B cell (primary cell): ENCODE measurements at places on chromosomes 12 and 14. TPM values are rescaled to one million over a fixed set of nuclear protein-coding genes. Genes with fewer than 3 reads are reported as not detected.
A peak's percentile ranks its signal among the peaks of the same experiment; 100 is the strongest.

Gene RNF34
- total RNA-seq, result 79.6 and 86.7 TPM in 2 replicates

Gene NRL
- 8.1 and 8.8 TPM in 2 replicates for total RNA-seq

Gene PRB2
- not detected in 2 replicates for total RNA-seq

Gene HPD
- not detected in 2 replicates for total RNA-seq

Gene AGAP2
- total RNA-seq, result 27.0 and 27.6 TPM in 2 replicates

Gene LRRIQ1
- total RNA-seq, result not detected in 2 replicates

Gene DPPA3
- total RNA-seq, result not detected in 2 replicates

Gene CACNA2D4
- 6.1 and 7.4 TPM in 2 replicates for total RNA-seq

Gene PTGDR
- total RNA-seq, result not detected in 2 replicates

Gene TSPAN9
- total RNA-seq, result 0.37 and 0.49 TPM in 2 replicates

Gene FAM90A1
- total RNA-seq, result 0.17 and 0.34 TPM in 2 replicates

Gene C12orf54
- total RNA-seq, result not detected in 2 replicates

Gene BEGAIN
- total RNA-seq, result not detected in 2 replicates

Gene REP15
- 0.44 TPM in 1 of 2 replicates, not detected in the other for total RNA-seq

Gene ATF1
- 39.5 and 45.4 TPM in 2 replicates for total RNA-seq

Gene FLRT2
- not detected in 2 replicates for total RNA-seq

- no peak for DNase-seq
Measured at GRCh38 chr12:118151755-118152154, 15.8 kb downstream of the PEBP1 start.

GRCh38 chr12:62640910-62641448, 174.4 kb downstream of the MON2 start:
- DNase-seq, result no peak

GRCh38 chr12:84874125-84874824, 38.3 kb downstream of the SLC6A15 start:
- peak; percentile 36 for DNase-seq

GRCh38 chr12:106919910-106920544, 35.7 kb upstream of the TMEM263 start:
- DNase-seq, result peak; percentile 64

- no peak for DNase-seq
Measured at GRCh38 chr14:72961579-72962335, 35.5 kb downstream of the DCAF4 start.

- DNase-seq, result no peak
Measured at GRCh38 chr14:67999290-67999689, 179.7 kb downstream of the RAD51B start.

GRCh38 chr12:131371401-131372170, 339.3 kb upstream of the SFSWAP start:
- no peak for DNase-seq

GRCh38 chr12:50387972-50388478, 8.4 kb downstream of the FAM186A start:
- DNase-seq, result no peak

DNA sequence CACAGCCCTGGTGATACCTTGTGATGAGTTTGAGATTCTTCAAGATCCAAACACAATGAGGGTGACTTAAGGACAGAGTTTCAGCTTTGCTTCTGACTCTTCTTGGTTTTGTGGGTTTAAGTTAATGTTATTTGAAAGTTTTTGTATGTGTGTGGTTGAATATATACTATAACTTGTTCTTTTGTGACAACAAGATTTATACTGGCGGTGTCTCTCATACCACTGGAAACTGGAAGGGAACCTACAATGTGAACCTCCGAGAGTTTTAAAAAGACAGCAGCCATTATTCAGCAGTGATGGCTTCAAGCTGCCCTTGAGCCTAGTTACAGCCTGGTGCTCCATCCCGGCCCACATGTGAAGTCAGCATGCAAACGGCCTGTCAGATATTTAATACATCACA, 87.9 kb upstream of the IGF1 start:
- no peak for DNase-seq

DNA sequence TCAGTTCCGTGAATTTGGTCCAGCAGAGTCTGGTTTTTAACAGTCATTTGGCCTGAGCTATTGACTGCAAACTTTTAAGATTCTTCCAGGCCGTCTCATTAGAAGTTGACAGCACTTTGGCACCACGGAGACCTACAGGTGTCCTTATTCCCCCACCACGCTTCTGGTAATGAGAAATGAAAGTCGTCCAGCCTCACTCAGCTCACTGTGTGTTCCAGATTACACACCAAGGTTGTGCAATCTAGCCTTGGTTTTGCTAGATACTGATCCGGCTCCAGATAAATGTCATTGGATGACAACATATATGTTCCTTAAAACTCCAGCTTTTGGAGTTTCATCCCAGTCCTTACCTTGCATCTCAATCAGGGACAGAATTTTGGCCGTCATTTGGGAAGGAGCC, 210.4 kb downstream of the CHST11 start:
- DNase-seq, result no peak

DNA sequence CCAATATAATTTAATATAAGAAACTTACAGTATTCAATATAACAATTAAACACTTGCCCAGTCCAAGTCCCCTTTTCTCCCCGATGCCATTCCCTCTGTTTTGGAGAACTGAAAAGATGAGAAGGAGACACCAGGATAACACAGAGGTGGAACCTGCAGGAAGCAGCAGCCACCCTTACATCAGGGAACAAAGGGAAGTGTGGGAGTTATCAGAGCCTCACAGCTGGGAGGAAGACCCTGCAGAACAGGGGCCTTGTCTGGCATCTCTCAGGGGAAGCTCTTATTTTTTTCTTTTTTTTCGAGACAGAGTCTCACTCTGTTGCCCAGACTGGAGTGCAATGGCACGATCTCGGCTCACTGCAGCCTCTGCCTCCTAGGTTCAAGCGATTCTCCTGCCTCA, 52.6 kb downstream of the CALM1 start:
- no peak for DNase-seq

- no peak for DNase-seq
Measured at GRCh38 chr14:75450381-75451276, 22.8 kb downstream of the JDP2 start.

DNA sequence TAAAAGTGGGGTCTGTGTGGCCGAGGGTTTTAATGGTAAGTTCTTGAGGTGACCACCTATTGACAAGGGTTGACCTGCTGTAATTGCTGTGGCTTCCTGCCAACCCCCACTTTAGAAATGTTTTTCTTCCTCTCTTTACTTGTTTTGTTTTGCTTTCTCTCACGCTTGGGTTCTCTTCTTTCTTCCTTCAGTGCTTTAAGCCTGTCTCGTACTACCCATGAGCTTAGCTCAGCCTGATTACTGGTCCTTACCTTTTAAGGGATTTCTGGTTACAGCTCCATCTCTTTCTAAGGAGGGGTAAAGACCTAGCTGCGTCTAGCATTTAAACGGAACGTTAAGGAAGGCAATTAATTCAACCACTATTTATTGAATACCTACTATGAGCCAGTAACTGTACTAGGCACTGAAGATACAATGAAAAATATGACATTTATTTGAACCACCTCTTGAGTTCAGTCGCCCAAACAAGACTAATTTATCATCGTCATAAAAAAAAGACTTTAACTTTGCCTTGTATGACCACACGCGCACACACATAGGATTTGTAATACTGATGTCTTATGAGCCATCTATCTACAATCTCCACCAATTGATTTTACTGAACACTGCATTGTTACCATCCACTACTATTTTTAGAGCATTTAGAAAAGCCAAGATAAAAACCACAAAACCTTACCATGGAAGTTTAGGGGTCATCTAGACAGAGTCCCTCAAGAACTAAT, 888 bp upstream of the PPP1R12A start:
- no peak for DNase-seq

GRCh38 chr12:122738571-122738970, 7.9 kb upstream of the HCAR1 start:
- DNase-seq, result no peak

- no peak for DNase-seq
Measured at GRCh38 chr12:15278816-15279658, 43.3 kb upstream of the PTPRO start.

DNA sequence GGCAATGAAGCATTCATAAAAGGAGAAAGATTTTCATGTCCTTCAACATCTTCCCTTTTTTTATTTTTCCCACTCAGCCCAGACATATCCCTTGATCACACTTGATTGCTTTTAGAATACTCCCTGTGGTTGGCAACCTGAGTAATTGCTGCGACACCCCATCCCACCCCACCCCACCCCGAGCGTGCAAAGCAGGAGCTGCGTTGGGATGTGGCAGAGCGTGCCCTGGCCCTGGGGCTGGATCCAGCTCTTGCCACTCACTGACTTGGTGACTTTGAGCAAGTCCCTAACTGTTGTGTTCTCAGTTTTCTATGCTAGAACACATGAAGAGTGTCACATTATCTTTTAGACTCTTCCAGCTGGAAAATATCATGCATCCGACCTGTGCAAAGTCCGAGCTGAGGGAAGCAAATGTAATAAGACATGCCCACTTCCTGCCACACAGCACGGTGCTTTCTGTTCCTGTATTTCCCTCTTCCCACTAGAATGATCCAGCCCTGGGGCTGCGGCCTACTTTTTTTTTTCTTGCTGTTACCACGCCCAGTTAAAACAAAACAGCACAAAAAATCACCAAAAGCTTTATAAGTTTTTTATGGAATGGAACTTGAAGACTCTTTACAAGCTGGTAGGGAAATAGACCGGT, 4.0 kb downstream of the ASCL4 start:
- DNase-seq, result no peak

DNA sequence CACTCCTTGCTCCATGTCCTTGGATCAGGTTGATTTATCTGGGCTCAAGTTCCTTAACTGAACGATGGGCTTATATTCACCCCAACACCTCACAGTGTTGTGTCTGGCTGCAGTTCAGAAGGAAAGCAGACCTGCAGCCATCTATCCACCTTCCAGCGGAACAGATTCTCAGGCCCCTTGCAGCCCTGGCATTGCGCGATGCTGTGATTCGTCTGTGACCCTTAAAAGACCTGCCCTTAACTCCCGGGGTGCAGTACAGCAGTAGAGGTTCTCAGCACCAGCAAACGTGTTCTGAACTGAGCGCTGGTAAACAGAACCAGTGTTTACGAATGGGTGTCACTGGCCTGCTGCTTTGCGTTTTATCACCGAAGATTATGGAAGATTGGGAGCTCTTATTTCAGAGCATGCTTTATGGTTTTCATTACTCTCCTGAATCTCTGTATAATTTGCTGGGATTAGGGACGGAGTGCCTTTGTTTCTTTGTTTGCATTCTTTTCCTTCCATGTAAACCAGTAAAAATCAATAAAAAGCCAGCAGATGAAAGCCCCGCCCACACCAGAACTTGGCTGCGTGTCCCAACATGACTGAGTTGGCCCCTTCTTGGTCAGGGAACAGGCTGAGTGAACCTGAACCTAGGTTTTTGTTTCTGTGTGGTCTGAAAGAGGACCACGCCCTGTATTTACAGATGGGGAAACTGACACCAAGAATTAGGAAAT, 286.7 kb upstream of the CRY1 start:
- DNase-seq, result no peak

GRCh38 chr14:31235462-31235861, 27.9 kb upstream of the HECTD1 start:
- no peak for DNase-seq

DNA sequence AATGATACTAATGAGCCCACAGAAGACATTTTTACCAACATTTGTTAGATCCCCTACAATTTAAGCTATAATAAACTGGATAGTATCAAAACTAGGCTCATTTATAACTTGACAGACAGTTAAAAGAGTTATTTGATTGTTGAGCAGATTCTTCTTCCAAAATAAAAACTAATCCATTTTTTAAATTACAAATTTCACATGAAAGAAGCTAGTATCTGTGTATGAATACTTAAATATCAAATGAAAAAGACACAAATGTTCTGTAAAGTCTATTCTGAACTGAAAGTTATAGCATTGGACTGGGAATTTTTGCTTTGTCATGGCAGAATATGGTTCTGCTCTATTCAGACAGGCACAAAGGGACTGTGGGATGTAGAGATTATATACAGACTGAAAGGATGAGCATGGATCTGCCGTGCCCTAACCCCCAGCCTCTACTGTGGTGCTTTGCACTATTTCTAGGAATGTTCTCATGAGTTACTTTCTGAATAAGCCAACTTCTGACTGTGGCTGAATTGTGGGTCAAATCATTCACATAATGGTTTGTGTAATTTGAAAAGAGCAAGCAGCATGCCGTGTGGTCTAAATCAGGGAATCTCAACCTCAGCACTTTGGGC, 352.7 kb downstream of the KCNH5 start:
- DNase-seq, result no peak

- DNase-seq, result no peak
Measured at GRCh38 chr12:84124211-84124610, 788.4 kb downstream of the SLC6A15 start.

DNA sequence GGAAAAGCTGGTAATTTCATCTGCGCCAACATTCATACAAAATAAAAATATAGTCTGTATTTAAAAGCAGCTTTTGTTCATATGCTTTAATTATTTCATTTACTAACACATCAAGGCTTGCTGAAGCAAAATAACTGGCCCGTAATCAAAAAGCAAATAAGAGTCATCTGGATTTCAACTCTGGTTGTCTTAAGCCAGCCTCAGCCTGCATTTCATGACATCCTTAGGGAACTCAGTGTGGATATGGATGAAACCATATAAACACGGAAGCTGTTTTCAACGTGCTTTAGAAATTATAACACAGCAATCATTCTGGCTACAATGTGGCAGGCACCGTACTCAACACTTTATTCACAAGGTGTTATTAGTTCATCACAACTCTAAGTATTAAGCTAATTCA, 852 bp downstream of the COX16 start:
- DNase-seq, result no peak

- DNase-seq, result no peak
Measured at GRCh38 chr12:104555648-104556047, 98.9 kb downstream of the CHST11 start.

DNA sequence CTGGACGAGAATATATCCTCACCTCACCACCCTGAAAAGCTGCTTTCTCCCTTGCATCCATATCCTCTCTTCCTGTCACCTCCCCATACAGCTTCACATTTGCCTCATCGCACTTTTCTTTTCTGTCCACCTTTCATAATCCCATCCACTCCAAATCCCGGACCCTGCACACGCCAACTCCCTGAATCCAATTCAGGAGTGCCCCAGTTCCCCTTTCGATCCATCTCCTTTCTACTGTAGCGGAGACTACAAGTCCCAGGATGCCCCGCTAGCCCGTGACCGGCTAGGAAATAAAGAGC, 2.5 kb downstream of the TMEM253 start:
- no peak for DNase-seq

DNA sequence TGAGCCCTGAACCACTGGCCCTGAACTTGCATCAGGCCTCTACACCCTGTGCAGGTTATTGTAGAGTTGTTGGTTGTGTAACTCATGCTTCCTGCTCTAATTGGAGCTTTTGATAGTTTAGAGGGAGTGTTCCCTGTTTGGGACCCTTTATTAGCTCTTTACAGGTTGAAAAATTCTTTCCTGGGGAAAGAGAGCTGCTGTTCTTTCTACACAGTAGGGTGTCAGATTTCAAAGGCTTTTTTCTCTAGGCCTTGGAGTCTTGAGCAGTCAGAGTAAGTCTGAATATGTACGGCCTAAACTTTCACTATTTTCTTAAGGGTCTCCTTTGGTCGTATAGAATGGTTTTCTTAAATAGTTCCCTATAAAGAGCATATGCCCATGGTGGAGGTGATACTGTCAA, 60.8 kb upstream of the NEDD1 start:
- no peak for DNase-seq
